Colonic mucosa (tissue), 4 donors: ENCODE measurements at places on chromosomes 4 and X.

GRCh38 chrX:152913910-152914309 is 16.0 kb downstream of the ZNF185 start:
- DNase-seq: no peak

GRCh38 chrX:10524578-10524977 is 95.8 kb downstream of the MID1 start:
- no peak for DNase-seq

DNA sequence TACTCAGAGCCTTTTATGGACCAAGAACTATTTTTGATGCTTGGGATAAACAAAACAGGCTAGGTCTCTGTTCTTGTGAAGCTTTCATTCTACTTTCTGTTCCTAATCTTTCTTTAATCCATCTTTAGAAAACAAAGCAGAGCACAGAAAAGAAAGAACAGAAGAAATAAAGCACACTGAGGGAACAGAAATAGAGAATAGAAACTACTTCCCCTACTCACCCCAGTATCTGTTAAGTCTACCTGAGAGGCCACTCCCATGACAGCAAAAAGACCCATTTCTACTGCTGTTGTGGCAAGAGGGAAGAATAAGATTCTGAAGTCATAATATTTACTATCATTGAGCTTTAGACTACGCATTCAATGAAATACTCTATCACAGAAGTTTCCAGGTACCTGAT is 9.2 kb downstream of the RFC1 start:
- no peak for DNase-seq

- no peak for DNase-seq
Measured at GRCh38 chrX:119375561-119375960, 23.6 kb upstream of the SLC25A43 start.

DNA sequence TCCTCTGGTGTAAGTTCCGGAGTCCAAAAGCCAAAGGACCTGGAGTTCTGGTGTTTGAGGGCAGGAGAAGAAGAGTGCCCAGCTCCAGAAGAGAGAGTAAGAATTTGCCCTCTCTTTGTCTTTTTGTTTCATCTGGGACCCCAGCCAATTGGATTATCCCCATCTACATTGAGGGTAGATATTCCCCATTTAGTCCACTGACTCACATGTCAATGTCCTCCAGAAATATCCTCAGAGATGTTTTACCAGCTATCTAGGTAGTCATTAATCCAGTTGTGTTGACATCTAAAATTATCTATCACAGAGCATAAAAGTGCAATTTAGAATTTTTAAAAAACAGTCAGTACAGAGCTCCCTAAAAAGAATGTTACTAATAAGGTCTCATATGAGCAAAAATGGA is 132.9 kb upstream of the TMEM47 start:
- DNase-seq: no peak

GRCh38 chr4:70251250-70251944 is 9.0 kb downstream of the CSN3 start:
- no peak for DNase-seq

DNA sequence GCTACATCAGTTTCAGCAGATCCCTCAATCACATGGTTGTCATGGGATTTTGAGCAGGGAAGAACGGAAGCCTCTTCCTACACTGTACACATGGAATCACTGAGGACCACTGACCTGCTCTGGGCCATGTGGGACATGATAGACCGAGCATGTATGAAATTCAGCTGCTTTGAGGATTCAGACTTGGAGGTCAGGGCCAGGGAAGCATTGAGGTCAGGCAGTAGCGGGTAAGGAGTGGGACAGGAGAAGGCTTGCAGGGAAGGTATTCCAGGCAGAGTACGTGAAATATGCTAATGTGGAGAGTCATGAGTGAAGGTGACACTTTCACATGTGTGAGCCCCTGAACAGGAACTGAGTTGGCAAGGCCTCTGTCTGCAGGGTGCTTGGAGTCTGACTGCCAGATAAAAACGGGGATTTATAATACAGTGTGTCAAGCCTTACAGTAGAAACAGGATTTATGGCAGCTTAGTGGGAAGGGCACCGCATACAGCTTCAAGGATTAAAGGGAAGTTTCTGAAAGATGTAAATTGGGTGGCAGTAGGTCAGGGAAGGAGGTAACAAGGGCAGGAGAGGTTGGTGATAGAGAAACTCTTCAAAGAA is 111.7 kb downstream of the STK32B start:
- DNase-seq: no peak

DNA sequence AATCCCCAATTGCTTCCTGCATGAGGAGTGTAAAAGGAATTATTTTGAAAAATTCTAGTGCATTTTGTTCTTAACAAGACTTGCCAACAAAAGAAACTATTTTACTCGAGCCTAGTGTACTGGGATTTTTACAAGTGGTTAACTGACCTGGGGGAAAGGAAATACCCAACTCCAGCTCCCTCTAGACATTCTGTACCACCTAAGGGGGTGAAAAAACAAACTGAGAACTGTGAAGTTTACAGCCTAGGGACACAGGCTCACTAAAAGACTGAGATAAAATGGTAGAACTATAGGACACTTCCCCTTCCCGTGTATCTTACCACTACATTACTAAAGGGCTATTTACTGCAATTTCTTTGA is 2.6 kb upstream of the ADH5 start:
- DNase-seq: no peak

GRCh38 chrX:132463411-132463810 is 25.4 kb downstream of the MBNL3 start:
- peak; percentile 41 for DNase-seq

DNA sequence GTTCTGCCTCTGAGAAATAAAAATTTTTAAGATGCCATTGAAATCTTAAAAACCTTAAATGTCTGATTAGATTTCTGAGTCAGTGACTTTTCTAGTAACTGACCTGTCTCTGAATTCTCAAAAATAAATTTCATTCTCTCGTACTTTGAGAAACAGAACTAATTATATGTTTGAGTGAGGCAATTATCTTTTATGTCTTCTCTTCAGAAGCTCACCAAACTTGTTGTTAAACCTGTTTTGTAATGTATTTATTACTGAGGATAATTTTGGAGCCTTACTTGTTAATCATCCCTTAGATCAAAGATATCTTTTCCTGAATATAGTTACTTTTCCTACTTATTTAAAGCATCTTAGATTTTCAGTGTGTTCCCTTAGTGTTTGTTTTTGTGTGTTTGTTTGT is 64.5 kb upstream of the MMAA start:
- no peak for DNase-seq

- no peak for DNase-seq
Measured at GRCh38 chr4:144582105-144582850, 63.7 kb upstream of the HHIP start.

- DNase-seq: peak; percentile 34
Measured at GRCh38 chr4:7124689-7125442, 57.0 kb upstream of the GRPEL1 start.

GRCh38 chr4:48197643-48198237 is 63.7 kb upstream of the TXK start:
- DNase-seq: no peak

DNA sequence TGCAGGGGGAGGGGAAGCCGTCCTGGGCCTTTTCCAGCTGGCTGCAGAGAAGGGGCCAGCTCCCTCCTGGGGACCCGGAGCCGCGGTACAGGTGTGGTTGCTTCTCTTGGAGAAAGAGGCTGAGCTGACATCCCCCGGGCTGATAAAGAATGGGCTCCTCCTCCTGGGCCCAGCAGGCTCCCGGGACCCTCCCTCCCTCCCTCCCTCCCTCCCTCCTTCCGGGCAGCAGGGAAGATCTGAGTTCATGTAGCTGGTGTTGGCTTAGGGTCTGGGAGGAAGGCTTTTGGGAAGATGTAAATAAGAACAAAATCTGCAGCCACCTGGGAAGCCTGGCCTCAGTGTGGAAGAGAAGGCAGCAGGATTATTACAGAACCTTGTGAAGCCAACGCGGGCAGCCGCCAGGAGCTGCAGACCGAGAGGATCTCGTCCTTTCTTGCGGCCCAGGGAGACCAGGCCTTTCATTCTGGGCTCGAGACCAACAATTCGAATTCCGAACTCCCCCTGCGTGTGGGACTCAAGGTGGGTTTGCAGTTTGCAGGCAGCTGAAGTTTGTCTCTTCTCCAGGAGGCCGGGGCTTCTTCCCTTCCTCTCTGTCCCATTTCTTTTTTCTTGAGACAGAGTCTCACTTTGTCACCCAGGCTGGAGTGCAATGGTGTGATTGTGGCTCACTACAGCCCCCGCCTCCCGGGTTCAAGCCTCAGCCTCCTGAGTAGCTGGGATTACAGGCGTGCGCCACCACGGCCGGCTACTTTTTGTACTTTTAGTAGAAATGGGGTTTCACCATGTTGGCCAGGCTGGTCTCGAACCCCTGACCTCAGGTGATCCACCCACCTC is at the start of gene PLCXD1:
TSS of gene PLCXD1 (plus strand) at position 216 of the 834 bp plus-strand sequence. CDS start 2,807 bp downstream, outside the sequence.
- DNase-seq: no peak

DNA sequence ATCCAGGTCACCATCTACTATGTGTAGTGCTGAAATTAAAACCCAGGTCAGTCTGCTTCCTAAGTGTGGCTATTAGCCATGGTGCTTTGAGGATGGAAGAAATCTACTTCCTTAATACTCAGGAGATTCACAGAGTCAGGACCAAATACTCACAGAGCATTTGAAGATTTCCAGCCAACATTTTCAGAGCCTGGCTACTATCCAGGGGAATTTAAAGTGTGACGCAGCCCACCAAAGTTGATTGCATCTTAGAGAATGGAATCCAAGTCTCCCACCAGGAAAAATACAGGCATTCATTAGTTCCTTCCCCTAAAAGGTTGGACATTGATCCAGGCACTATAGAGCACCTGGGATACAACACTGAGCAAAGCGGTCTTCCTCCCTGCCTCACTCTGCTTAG is 83.8 kb downstream of the HS3ST1 start:
- DNase-seq: no peak

GRCh38 chrX:149371986-149372385 is 133.1 kb downstream of the IDS start:
- no peak for DNase-seq
